ENCODE measurements at places on chromosomes 13 and 19. TPM values are rescaled to one million over a fixed set of nuclear protein-coding genes. Genes with fewer than 3 reads are reported as not detected.

Gene CEACAM1
- total RNA-seq, result under 0.01 TPM

Gene ZNF878
- not detected for total RNA-seq

Gene KIR3DL1
- total RNA-seq, result not detected

Gene SLC35E1
- total RNA-seq, result 31.1 TPM

Gene LIG4
- 11.9 TPM for total RNA-seq
